ENCODE measurements at places on chromosomes 13 and 19.

DNA sequence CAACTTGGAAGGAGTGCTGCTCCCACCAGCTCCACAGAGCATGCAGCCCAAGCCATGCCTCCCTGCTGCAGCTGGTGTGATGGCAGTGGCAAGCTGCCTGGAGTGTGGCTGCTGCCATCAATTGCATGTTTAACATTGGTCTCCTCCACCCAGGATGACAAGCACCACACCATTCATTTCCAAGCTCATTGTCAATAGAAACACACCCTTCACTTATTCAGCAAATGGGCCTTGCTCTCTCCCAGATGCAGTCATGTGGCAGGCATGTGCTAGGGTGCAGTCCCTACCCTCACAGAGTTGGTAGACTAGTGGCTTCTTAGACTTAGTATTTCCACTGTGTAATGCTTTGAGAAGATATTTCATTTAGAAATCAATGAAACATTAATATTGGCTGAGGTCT is 70.8 kb upstream of the FGF14 start:
- no peak for DNase-seq

DNA sequence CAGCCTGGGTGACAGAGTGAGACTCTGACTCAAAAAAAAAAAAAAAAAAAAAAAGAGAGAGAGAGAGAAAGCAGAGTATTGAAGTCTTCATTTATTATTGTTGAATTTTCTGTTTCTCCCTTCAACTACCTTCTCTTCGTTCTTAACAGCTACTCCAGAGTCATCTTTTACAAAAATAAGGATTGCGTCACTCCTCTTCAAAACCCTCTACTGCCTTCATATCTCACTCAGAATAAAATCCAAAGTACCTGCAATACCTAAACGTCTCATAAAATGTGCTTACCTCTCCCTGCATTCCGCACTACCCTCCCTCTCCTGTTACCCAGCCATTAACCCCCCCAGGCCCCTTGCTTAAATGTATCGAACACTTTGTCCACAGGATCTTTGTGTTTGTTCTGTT is 17.4 kb upstream of the RPL21 start:
- DNase-seq = no peak

DNA sequence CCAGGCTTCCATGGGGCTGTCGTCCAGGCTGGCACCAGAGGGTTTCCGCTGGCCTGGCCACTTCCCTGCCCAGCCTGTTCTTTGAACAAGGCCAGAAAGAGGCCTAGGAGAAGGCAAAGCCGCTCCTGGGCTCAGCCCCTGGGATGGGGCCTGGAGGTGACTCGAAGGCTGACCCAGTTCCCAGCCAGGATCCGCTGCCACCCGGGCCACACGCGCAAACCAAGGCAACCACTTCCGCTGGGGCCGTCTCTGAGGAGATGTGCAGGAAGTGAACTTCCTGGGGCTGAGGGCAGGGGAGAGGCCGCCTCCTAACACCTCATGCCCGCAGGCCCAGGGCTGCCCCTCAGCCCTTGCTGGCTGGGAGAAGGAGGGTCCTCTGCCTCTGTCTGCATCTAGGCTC is 15.2 kb downstream of the PLEKHF1 start:
- peak; percentile 67 for DNase-seq

GRCh38 chr13:100388923-100389322 is 199.7 kb downstream of the GGACT start:
- DNase-seq = no peak

DNA sequence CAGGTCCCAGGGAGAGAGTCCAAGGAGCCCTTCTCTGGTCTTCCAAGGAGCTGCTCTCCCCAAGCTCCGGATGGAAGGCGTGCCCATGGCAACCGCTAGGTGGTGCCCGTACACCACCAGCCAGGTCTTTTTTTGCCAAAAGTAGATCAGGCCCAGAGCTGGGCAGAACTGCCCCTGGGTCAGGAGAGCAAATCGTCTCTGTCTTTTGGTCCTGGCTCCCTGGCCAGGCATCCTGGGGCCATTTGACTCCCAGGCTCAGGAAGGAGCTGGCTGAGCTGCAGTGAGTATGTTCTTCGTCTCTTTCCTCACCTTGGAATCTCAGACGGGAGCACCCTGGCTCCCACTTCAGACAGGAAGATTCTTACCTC is 24.6 kb upstream of the BCL3 start:
- peak; percentile 78 for DNase-seq

- DNase-seq = no peak
Measured at GRCh38 chr13:91144054-91144453, 203.4 kb upstream of the MIR17HG start.

DNA sequence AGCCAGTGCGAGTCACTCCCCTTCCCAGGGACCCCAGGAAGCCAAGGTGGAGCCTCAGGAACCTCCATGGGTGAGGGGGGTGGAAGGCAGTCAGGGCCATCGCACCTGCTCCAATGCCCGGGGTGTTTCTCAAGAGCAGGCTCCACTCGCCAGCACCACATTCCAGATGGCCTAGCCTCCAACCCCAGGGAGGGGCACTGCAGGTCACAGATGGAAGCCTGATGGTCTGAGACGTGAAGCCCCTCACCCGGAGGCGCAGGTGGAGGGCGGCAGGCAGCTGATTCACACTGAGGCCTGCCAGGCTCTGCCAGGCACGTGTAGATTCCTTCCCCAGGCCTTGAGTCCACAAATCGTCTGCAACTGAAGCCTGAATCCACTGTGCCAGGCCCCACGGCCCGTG is 23.0 kb upstream of the ISYNA1 start:
- DNase-seq = no peak

- DNase-seq = no peak
Measured at GRCh38 chr13:54742984-54743383, 1714.4 kb downstream of the OLFM4 start.

GRCh38 chr13:114064450-114065140 is 67.8 kb downstream of the RASA3 start:
- DNase-seq = no peak

- no peak for DNase-seq
Measured at GRCh38 chr13:97279913-97280312, 57.8 kb downstream of the MBNL2 start.
